ENCODE measurements at places on chromosomes 3 and 15.

DNA sequence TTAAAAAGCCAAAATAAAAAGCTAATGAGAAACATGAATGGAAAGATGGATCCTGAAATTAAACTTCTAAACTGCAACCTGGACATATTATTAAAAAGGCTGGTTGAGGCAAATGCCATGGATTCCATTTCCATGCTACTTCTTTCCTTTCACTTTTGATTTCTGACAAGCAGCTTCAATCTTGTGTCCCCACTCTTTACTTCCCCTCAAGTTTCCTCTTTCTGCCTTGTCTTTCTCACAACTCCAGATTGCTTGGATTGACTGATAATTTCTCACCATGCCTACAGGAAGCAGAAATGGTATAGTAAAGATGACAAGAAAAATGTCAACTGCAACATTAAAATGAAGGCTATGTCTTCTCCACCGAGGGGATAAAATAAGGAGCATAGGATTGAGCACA, 1136.7 kb downstream of the TUSC7 start:
- no peak for DNase-seq

GRCh38 chr3:168341192-168341815, 245.6 kb upstream of the GOLIM4 start:
- DNase-seq = no peak

GRCh38 chr3:12630292-12630691, 33.6 kb downstream of the RAF1 start:
- no peak for DNase-seq

GRCh38 chr3:66336333-66336766, 115.5 kb downstream of the SLC25A26 start:
- no peak for DNase-seq

DNA sequence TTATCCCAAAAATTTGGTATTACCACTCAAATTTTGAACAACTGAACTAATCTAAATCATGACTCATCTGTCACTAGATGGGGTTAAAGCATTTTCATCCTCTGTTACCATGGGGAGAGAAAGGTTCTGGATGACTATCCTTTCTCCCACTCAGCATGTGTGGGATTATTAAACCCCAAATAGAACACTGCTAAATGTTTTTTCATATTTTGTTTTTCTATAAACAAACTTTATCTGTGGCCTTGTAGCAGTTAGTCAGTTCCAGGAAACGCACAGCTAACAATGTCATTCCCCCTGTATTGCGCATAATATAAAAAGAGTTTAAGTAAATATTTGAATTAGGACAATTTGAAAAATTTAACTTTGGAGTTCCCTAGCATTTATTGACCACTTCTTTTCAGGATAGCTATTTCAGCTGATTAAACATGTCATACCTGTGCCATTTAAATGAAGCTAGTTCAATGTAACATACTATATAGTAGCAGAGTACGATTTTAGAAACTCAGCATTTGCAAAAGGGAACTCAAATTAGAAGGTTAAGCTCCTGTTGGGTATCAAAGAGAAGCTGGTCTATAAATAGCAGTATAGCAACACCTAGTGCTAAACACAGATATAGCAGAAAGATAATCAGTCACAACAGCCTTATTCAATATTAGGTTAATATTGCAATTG, 9.2 kb upstream of the TMEM212 start:
- DNase-seq = no peak

GRCh38 chr3:187165144-187165543, 25.8 kb upstream of the RPL39L start:
- DNase-seq = no peak

GRCh38 chr3:122030381-122031122, 8.5 kb upstream of the ILDR1 start:
- DNase-seq = no peak

- DNase-seq = no peak
Measured at GRCh38 chr3:32602206-32602605, 31.5 kb upstream of the DYNC1LI1 start.

DNA sequence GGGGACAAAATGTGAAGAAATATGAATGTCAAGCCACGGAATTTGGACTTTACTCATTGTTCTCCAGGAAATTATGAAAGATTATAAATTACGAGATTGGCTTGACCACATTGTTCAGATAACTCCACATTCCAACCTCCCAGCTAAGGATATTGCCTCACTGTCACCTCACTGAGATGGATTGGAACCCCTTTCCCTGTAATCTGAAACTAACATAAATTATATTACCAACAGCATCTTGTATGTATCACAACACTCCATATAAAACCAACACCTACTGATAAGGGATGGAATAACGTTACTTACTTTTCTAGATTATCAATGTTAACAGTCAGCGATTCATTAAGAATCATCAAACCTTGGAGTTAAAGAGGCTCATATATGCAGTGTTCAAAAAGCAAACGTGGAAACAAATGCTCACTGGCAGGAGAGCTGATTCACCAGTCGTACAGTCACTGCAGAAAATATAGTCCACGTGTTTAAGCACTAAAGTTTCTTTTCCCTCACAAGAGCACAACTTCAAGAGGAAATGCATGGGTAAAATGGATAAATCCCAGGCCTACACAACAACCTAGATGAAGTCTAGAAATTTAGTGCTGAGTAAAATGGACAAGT, 451.5 kb downstream of the FGF12 start:
- DNase-seq = no peak

DNA sequence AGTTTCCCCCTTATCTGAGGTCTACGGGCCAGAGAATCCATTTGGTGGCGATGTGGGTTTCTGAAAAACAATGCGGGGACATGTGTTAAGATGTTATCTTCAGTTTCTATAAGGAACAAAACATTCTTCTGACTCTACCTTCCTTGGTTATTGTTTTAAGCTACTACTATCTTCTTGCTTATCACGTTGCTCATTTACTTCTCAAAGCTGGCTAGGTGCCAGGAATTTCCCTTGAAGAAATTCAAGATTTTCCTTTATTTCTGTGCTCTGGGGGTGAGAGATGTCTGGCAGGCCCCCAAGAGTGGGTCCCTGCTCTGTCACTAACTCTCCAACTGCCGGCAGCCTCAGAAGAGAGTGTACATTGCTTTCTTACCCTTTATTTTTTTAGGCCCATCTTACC, 119.8 kb downstream of the RYR3 start:
- DNase-seq = no peak

GRCh38 chr15:80727596-80727995, 32.5 kb downstream of the ABHD17C start:
- DNase-seq = no peak

DNA sequence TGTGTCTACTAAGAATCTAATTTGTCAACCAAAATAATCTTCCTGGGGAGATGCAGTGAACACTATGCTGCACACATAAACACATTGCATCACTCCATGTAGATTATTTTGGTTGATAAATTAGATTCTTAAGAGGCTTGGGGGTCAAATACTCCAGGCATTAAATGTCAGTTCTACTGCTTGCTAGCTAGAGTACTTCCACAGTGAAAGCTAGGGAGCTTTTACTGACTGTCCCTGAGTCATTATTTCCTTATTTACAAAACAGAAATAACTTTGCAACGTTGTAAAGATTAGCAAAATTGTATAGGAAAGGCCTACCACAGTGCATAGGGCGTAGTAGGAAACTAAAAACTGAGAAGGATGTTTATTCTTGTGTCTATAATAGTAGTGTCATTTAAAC, 12.9 kb upstream of the TMC3 start:
- DNase-seq = no peak

- DNase-seq = no peak
Measured at GRCh38 chr3:11953778-11954177, 50.4 kb upstream of the SYN2 start.

- no peak for DNase-seq
Measured at GRCh38 chr3:127203024-127203423, 10.1 kb downstream of the PRR23E start.

GRCh38 chr15:90936823-90937222, 1.7 kb downstream of the UNC45A start:
- no peak for DNase-seq

GRCh38 chr3:66606868-66607267, 106.0 kb upstream of the LRIG1 start:
- no peak for DNase-seq

- DNase-seq = no peak
Measured at GRCh38 chr15:35530698-35531097, 15.3 kb downstream of the DPH6 start.

All from stimulated activated CD4-positive, alpha-beta T cell treated with anti-CD3 and anti-CD28 coated beads, TNF-alpha, amount 100 ng/mL, for 4 hours (primary cell).